ENCODE measurements at places on chromosomes 4 and X.

DNA sequence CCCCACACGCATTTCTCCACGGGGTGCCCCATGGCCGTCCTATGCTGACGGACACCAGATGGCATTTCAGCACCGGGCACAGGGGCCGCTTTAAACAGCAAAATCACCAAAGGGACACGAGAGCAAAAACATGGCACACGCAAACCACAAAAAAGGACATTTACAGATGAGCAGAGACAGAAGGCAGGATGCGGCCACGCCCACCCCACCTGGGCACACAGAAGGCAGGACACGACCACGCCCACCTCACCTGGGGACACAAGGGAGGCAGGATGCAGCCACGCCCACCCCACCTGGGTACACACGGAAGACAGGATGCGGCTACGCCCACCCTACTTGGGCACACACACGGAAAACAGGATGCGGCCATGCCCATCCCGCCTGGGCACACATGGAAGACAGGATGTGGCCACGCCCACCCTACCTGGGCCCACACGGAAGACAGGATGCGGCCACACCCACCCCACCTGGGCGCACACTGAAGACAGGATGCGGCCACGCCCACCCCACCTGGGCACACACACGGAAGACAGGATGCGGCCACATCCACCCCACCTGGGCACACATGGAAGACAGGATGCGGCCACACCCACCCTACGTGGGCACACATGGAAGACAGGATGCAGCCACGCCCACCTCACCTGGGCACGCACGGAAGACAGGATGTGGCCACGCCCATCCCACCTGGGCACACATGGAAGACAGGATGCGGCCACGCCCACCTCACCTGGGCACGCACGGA, 69.1 kb downstream of the FAM53A start:
- DNase-seq = no peak

DNA sequence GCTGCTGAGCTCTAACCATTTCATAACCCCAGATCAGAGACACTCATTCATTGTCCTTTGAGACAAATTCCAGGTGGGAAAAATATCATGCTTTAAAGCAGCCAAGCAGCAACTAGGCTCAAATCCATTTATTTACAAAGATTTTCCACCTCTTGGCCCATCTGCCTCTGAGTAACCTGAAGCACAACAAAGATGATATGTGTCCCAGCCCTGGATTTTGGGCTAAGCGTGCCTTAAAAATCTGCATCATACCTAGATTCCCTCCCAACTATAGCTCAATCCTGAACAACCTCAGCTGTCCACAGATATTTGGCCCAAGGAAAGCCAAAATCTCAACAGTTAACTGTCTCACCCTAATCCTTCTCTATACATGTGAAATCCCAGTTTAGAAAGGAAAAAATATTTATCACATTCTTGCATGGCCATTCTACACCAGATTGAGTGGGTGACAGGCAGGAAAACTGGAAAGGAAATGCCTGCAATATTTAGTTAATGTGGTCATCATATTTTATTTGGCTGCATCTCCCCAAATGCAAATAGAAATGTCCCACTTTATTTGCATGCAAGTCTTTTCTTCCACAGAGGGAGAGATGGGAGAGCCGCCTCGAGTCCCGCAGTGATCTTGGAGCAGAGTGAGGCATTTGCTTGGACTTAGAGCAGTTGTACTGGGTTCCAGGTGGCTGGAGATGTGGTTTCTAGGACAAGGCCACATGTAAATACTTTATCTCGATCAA, 146.4 kb upstream of the EOLA2 start:
- DNase-seq = no peak

- no peak for DNase-seq
Measured at GRCh38 chr4:1898681-1899080, 27.5 kb downstream of the NSD2 start.

- no peak for DNase-seq
Measured at GRCh38 chr4:26116057-26116456, 202.0 kb downstream of the SMIM20 start.

GRCh38 chr4:17315459-17315858, 196.4 kb downstream of the QDPR start:
- no peak for DNase-seq

All from effector memory CD4-positive, alpha-beta T cell (primary cell).